ENCODE measurements at places on chromosomes 12 and 14.

DNA sequence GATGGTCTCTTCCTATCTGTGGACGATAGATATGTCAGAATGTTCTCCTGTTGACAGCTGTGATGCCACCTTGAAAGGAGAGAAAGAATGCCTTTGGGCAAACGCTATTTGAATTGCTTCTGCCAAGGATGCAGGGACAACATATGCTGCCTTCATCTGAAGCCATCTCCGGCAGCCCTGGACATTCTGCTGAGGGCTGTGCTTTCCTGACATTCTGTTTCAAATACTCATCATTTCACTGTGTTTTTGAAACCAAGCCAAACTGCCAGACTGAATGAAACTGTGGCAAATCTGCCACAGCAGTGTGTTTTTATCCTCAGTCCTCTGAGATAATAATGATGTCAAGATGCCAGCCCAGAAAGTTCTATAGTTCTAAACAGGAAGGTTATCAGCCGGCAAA, 85.8 kb upstream of the BCAT1 start:
- DNase-seq, result no peak

DNA sequence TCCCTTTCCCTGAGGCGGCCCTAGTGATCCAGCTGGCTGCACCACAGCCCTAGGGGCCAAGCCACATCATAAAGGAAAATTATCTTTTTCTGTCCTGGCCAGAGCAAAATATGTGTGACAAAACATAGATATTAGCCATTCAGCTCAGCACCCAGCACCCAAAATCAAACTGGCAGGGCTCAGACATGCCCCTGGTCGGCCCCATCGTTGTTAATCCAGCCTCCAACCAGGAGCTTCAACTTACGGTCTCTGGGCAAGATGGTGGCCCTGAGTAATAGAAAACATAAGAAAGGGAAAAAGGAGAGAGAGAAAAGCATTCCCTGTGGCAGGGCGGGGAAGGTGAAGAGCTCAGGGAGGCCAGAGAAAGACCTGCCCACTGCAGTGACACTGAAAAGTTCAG, 111.9 kb downstream of the EML1 start:
- DNase-seq, result no peak

- peak; percentile 44 for DNase-seq
Observed at GRCh38 chr12:52056801-52057637, 5.8 kb downstream of the NR4A1 start.

- DNase-seq, result no peak
Observed at GRCh38 chr12:128754275-128754674, 69.5 kb downstream of the SLC15A4 start.

- no peak for DNase-seq
Observed at GRCh38 chr12:97131220-97131981, 224.3 kb downstream of the NEDD1 start.

GRCh38 chr14:23115039-23115731, 3.9 kb downstream of the CEBPE start:
- no peak for DNase-seq

All from transverse colon (tissue), 4 donors.